ENCODE measurements at places on chromosomes 2 and 18.

DNA sequence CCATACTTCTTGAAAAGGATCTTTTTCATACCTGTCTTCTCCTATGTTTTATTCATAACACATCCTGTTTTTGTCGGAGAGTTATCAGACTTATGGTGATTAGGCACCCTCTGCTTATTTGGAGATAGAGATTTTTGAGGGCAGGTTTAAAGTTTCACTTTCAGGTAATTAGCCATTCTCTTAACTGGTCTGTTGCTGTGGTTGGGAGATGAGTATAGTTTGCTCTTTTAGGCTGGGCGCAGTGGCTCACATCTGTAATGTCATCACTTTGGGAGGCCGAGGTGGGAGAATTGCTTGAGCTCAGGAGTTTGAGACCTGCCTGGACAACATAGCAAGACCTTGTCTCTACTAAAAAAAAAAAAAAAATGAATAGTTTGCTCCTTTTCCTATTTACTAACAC, 25.3 kb downstream of the SFTPB start:
- no peak for DNase-seq

DNA sequence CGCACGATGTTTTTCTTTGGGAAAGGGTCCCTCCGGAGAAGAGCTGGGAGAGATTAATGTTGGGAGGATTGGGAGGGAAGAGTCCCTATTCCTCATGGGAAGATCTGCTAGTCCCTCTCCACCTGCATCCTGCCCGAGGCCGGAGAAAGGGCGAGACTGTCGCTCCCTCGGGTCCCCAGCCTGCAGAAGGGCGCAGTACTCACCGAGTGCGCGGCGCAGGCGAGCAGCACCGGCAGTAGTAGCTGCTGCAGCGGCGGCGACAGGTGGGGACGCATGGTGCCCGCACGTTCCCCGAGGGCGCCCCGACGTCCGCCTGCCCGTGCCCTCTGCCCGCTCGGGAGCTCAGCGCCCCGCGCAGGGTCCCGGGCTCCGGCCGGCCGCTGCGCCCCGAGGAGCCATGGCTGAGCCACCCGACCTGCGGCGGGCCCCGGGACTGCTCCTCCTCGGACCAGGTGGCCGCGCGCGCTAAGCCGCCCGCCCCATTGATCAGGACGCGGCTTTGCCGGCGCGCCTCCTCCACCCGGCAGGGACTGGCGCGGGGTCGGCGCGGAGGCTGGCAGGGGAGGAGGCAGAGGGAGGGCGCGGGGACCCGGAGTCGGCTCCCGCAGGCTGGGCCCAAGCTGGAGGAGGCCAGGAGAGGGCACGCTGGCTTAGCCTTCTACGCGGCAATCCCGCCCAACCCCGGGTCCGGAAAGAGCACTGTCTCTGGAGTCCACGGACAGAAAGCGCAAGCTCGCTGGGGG, at the start of gene SCTR:
TSS of gene SCTR (minus strand) at position 532 of the 743 bp plus-strand sequence. CDS start at position 275, 257 bp downstream.
- no peak for DNase-seq

DNA sequence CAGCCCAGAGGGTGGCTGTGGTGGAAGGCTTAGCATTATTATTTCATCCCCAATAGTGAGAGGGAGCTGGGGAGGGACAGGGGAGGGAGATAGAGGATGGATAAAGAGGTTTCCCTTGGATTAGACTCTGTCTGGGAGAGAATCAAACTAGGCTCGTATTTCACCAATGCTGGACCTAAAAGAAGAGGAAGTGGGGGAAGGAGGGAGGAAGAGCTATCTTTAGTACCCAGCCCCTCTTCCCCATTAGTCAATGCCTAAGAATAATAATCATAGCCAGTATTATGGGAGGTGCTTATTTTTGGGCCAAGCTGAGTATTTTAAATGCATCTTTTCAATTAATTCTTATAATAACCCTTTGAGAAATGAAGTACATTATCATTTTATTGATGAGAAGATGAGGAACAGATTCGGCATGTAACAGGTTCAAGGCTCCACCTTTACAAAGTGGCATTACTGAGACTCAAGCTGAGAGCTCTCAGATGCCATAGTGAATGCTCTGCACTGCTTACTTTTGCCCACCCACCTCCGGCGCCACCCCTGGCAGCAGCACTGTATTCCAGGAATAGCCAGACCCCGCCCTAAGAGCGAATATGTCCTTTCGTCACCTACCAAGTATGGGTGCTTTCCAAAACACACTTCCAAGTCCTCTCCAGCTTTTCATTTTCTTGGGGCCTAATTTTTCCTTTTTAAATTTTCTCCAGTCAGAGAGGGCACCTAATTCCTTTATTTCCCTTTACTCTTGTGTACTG, 21.0 kb downstream of the PAX8 start:
- no peak for DNase-seq

DNA sequence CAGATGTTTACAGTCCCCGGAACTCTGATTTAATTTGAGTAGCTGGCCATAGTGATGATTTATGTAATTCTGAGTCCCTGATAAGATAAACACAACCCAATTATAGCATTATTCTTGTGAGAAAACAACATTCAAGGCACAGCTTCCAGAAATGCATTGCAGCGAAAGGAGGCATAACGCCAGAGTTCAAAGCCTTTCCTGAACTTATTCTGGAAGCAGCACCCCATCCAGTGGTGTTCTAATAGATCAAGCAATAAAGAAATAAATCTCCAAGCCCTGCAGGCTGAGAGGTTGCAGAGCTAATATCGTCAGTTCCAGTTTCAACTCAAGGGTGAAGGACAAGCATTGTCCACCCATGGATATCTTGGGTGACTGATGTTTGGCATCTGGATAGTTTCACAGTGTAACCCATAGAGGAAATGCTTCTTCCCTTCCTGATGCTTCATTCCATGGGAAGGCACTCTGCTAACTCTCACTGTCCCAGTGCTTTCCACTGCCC, 18.8 kb downstream of the CDH2 start:
- DNase-seq = no peak

- no peak for DNase-seq
Observed at GRCh38 chr18:48949606-48950535, 894 bp downstream of the SMAD7 start.

DNA sequence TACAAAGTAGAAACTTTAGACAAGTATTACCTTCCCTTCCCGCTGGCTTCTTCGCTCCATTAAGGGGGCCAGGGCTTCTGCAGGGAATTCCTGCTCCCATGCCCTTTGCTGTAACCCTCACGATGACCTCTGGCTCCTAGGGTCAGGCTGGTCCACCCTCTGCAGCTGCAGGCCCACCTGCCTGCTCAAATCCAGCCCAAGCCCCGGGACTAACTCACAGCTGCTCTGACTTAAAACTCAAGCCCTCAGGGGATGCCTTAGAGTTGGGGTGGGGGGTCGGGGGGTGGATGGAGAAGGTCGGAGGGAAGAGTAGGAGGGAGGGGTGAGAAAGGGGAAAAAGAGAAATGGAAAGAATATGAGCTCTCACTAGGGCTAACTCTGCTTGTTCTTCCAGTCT, 4.9 kb downstream of the IGFBP5 start:
- DNase-seq = no peak

Measured in GM04504 (cell line).